Astrocyte of the hippocampus (primary cell): ENCODE measurements at places on chromosomes 1 and 21.

DNA sequence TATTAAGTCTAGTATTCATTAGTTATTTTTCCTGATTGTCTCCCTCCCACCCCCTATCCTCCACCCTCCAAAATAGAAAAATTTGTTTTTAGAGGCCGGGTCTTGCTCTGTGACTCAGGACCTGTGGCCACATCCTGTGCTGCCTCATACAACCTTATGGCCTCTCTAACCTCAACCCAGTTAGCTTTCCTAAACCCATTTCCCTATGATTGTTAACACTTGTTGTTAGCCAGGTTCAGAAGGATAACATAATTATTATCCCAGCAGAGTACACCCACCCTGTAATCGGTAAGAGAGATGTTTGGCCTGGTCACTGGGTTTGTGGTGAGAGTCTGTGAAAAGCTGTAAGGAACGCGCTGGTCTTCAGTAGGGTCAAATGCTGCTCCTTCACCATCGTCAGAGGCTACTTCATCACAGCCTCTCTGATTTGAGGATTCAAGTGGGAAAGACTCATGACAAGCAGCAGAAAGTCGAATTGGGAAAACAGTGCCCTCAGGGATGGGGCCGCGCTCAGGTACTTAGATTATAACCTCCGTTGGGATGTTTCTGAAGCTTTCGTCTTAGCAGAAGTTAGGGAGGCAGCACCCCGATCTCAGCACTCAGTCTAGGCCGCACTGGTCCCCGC, 35.9 kb upstream of the HMGN1 start:
- no peak for DNase-seq

GRCh38 chr21:31110430-31110829, 72.2 kb upstream of the KRTAP19-8 start:
- peak; percentile 76 for DNase-seq

DNA sequence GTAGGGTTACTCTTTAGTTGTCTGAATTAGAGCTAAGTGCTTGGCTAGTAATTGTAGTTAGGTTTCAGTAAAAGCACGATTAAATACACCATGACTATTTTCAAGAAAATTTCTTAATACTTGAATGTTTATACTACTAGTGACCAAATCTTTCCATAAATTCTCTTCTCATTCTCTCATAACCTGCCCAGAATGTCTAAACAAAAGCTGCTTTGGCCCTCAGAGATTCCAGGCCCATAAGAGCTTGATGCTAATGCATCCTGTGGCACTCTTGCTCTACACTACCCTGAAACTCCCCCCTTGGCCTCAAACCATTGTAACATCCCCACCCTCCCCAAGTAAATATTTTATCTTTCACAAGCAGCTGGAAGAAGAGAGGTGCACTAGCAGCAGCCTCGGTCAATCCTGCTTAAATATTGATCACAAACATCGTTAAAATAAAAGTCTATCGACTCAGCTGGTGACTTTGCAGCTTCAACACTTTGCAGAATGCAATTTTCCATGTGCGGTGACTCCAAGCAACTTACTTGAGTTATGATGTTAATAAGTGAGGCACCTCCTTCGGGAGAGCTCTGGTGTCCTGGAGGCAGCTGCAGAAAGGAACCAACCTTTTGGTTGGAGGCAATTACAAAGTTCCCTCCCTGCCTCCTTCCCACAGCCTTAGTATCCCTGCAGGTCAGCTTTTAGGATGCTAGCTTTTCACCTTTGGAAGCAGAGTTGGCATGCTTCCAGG, 315.6 kb upstream of the PLXNA2 start:
- no peak for DNase-seq

DNA sequence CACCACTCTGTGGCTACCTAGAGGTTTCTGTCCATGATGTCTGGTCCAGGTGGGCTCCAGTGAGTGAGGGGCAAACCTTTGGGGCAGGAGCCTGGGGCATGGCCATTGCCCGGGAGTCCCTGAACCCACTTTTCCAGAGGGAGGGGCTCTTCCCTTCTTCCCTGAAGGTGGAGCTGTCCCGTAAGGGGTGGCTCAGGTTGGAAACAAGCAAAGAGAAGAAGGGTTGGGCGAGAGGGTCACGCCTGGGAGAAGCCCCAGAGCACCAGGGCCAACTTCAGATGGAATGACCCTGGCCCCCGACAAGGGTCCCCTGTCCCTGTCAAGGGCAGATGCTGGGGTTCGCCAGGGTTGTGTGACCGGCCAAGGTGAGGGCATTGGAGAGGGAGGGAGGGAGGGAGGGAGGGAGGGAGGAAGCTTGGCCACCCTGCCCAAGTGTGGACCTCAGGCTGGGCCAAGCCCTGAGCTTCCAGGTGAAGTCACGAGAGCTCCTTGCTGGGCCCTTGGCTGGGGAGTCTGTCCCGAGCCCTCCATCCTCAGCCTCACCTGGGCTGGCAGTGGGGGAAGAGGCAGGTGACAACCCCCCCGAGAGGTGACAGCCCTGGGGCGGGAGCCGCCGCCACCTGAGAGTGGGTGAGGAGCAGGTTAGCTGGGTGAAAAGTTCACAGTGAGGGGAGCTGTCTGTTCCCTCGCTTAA, 69.6 kb downstream of the DHRS3 start:
- no peak for DNase-seq

- no peak for DNase-seq
Measured at GRCh38 chr21:25635310-25635709, 3.7 kb upstream of the JAM2 start.

DNA sequence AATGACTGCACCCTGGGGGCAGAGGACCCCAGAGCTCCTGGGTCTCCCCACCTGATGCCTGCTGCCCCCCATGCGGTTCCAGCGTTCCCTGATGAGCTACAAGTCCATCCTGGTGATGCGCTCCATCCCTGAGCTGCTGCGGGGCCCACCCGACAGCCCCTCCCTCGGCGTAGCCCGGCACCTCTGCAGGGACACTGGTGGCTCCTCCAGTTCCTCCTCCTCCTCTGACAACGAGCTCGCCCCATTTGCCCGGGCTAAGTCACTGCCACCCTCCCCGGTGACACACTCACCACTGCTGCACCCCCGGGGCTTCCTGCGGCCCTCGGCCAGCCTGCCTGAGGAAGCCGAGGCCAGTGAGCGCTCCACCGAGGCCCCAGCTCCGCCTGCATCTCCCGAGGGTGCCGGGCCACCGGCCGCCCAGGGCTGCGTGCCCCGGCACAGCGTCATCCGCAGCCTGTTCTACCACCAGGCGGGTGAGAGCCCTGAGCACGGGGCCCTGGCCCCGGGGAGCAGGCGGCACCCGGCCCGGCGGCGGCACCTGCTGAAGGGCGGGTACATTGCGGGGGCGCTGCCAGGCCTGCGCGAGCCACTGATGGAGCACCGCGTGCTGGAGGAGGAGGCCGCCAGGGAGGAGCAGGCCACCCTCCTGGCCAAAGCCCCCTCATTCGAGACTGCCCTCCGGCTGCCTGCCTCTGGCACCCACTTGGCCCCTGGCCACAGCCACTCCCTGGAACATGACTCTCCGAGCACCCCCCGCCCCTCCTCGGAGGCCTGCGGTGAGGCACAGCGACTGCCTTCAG, 35.5 kb downstream of the TRIM11 start:
- no peak for DNase-seq

GRCh38 chr1:118688891-118689290, 299.3 kb downstream of the TBX15 start:
- DNase-seq: no peak
